Iris pigment epithelial cell (primary cell): ENCODE measurements at places on chromosomes 1 and 21.
A peak's percentile ranks its signal among the peaks of the same experiment; 100 is the strongest.

- DNase-seq = no peak
Measured at GRCh38 chr1:43505077-43505780, 25.5 kb upstream of the PTPRF start.

DNA sequence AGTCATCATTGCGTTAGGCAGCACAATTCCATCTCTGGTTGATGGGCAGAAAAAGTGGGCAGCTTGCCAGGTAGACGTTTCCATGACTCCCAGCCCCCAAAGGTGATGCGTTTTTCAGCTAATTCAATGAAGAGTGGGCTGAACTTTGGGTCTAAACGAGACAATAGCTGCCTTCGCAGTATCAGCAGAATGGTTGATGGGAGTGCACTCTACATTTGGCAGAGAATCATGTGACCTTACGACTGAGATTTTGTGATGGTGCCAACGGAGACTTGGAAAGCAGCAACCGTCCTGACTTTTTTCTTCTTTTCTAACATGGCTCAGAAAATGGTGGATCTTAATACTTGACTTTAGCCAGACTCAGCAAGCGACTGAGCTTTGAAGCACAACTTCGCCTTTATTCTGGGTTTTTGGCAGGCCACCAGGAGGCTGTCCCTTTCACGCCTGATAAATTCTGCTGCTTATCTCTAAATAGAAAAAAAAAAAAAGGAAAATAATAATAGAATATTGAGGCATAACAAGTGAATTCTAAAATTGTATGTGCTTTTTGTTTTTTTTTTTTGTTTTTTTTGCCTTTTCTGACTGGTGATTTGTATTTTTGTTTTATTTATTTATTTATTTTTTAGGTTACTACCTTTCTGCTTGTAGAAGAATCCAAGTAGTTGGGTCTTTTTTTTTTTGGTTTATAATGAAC is 804.8 kb downstream of the USP25 start:
- DNase-seq = peak; percentile 76

- no peak for DNase-seq
Measured at GRCh38 chr1:47898133-47898845, 98.9 kb downstream of the TRABD2B start.

GRCh38 chr1:229434005-229434640 is at the start of gene ACTA1:
Gene ACTA1 (minus strand): TSS chr1:229434094. CDS start chr1:229433115, 979 bp downstream.
- no peak for DNase-seq

GRCh38 chr1:155001425-155001674 is 1.3 kb upstream of the ZBTB7B start:
- DNase-seq = no peak
